ENCODE measurements at places on chromosomes 11 and 22.

DNA sequence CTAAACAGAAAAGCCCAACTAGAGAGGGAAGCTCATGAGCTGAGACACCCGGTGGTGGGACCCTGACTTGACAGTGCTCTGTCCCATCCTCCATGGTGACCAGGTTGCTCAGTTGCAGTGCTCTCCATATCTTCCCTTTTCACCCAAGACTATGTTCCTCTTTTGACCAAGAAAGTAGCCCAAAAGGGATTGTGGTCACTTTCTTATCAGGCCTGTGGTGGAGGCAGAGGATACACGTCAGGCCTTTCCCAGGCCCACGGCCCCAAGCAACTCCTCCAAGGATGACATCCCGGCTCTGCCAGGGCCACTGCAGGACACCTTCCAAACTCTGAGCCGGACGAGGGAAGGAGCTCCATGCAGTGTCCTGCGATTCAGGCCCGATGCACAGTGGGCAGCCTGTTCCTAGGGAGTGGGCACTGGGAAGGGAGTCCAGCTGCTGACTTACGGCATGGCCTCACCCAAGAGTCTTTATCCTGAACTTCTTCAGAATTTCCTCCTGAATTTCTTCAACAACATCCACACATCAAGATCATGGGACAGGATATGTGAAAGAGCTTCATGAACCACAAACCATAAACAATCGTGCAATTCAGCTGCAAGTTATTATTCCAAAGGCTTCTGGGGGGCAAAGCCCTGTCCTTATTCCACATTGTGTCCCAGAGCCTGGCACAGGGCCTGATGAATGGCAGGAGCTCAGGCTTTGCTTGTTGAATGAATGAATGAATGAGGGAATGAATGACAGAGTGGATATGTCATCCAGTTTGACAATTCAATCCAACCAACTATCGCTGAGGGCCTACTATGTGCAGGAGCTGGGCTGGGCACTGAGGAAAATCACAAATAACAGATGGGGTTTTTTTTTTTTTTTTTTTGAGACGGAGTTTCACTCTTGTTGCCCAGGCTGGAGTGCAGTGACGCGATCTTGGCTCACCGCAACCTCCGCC, 36.0 kb upstream of the MYH9 start:
- no peak overlapping the region for H3K27ac ChIP-seq
- H3K36me3 ChIP-seq, result no peaks in the 10 kb centered on the region
- H3K27me3 ChIP-seq, result no peaks in the 10 kb centered on the region

GRCh38 chr11:117912497-117912896, 16.7 kb downstream of the TMPRSS13 start:
- DNase-seq, result no peak
- no peaks in the 10 kb centered on the region for H3K27me3 ChIP-seq
- no peaks in the 10 kb centered on the region for H3K36me3 ChIP-seq
- H3K4me3 ChIP-seq, result no peak overlapping the region
- no peak overlapping the region for H3K27ac ChIP-seq

- H3K4me1 ChIP-seq, result no peaks in the 10 kb centered on the region
- no peaks in the 10 kb centered on the region for H3K36me3 ChIP-seq
- no peak overlapping the region for H3K27ac ChIP-seq
- no peaks in the 10 kb centered on the region for H3K27me3 ChIP-seq
- DNase-seq, result peak; percentile 15
These were observed 83.6 kb downstream of the PIWIL4 start for GRCh38 chr11:94650756-94651155.

DNA sequence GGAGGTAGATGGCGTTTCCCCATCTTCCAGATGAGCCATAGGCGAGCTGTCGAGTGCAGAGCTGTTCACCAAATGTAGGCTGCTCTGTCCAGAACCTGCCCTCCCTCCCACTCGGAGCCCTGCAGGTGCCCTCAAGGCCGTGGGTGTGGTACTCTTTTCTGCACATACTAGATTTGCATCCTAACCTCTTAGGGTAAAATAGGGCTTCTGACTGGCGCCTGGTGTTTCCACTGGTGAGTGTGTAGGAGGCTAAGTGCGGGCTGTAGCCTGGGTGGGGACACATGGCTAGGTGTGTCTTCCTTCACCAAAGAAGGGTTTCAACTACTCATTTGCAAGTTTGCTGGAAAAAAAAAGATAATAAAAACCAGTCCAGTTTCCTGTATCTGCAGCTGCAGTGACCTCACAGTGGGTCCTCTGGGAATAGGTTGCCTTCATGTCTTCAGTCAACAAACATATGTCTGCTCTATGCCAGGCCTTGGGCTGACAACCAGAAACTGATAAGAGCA, 8.5 kb downstream of the BIK start:
- no peak overlapping the region for H3K4me3 ChIP-seq
- H3K4me1 ChIP-seq, result no peaks in the 10 kb centered on the region
- DNase-seq, result no peak
- no peak overlapping the region for H3K27ac ChIP-seq
- H3K36me3 ChIP-seq, result no peaks in the 10 kb centered on the region
- H3K27me3 ChIP-seq, result no peaks in the 10 kb centered on the region

DNA sequence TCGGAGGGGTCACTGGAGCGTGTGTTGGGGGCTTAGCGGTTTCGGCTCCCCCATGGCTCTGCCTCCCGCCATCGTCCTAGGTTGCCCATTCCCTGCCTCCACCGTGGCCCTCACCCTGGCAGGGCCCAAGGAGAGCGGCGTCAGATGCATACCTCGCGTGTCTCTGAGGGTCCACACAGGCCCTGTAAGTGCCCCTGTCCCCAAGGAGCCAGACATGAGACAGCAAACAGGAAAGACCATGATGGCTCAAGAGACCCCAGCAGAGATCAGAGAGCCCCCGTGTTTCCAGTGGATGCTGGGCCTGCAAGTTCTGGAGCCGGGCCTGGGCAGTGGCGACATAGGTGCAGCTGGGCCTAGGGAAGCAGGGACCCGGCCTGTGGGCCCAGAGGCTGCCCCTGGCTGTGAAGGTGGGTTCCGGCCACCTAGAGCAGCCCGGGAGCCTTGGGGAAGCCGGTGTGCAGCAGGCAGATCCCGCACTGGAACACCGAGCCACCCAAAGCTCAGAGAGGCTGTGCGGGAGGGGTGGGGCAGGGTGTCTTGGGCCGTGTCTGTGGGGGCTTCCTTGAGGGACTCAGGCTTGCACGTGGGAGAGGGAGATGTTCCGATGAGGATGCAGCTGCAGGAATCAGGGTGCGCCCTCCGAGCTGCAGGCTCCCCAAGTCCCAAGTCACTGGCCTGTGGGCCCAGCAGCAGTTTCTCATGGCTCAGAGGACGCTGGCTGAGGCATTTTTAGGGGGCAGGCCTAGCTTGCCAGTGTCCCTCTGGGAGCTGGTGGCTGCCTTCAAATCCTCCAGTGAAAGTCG, 126.4 kb downstream of the KCNQ1OT1 start:
- DNase-seq, result no peak
- no peaks in the 10 kb centered on the region for H3K4me1 ChIP-seq
- H3K27ac ChIP-seq, result no peak overlapping the region
- no peak overlapping the region for H3K4me3 ChIP-seq
- no peaks in the 10 kb centered on the region for H3K36me3 ChIP-seq
